Stimulated activated CD8-positive, alpha-beta memory T cell treated with anti-CD3 and anti-CD28 coated beads, Interleukin-4, amount 100 ng/mL, for 1 hour (primary cell): ENCODE measurements at places on chromosomes 12 and 14.

- DNase-seq = no peak
Observed at GRCh38 chr14:60647081-60647836, 2.0 kb downstream of the SIX1 start.

- DNase-seq = no peak
Observed at GRCh38 chr12:58368001-58368400, 426.6 kb downstream of the ATP23 start.

DNA sequence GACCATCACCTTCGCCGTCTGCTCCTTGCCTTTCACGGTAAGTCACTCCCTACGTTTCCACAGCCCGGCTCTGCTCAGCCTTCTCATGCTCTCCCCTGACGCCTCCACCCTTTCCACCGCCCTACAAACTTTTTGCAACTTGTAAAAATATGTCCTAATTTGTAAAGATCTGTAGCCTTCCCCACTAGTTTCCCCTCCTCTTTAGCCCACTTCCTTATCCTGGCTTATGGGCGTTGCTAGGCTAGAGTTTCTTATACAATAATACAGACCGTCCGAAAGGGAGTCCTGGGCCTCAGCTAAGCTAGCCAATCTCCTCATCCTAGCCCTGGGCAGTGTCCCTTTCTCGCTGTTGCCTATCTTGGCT, 1.2 kb downstream of the PTGER2 start:
- no peak for DNase-seq

DNA sequence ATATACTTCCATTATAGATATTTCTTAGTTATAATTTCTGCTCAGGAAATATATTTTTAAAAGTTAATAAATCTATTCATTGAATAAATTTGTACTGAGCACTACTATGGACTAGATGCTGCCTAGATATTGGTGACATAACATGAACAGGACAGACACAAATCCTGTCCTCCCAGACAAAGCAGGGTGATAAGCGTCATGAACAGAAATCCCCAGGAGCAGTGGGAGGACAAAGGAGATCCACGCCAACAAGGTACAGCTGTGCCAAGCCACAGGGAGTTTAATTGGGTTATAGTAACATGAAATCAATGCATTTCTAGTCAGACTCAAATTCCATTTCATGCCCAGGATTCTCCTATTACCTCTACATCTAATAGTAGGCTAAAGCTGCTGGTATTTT, 171.8 kb upstream of the CPNE8 start:
- DNase-seq = no peak

DNA sequence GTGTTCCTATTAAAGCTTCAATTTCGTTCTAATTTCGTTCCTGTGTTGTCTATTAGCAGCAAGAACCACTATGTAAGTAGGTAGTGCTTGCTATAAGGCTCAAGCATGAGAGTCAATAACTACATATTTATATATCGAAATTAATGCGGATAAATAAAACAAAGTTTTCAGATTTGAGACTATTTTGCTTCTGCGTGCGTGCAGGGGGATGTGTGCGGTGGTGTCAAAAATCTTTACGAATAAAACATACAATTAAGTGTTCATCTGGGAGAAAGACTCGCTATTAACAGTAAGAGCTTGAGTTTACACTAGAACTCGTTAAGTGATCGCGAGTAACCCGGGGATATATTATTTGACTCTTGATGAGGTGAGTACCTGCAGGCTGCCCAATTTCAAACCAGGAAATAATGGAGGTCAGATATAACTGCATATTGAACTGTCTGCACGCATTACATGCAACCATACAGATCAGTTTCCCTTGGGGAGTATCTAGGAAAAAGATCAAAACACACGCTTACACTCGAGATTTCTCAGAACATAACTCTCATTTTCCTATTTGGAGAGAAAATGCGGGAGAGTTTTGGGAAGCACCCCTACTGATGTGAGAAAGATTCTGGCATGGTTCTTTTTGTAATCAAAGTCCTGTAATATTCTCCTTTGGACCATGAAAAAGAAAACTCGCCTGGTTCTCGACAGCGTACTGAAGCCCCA, 813 bp downstream of the TWF1 start:
- no peak for DNase-seq
